ENCODE measurements at places on chromosomes 16 and 17. TPM values are rescaled to one million over a fixed set of nuclear protein-coding genes. Genes with fewer than 3 reads are reported as not detected.

The KRTAP4-6 gene
- not detected for total RNA-seq

The CRHR1 gene
- total RNA-seq = not detected

The ABCA8 gene
- total RNA-seq = 45.5 TPM

The NLRC5 gene
- total RNA-seq = 16.8 TPM

The VAMP2 gene
- 4.0 TPM for total RNA-seq

The ERAL1 gene
- total RNA-seq = 49.2 TPM

The ZFP3 gene
- 1.1 TPM for total RNA-seq

The SLC7A5 gene
- 11.2 TPM for total RNA-seq

The C16orf54 gene
- not detected for total RNA-seq

The SNF8 gene
- 140 TPM for total RNA-seq

The DNAJA3 gene
- total RNA-seq = 100 TPM

The VMP1 gene
- total RNA-seq = 197 TPM

The GLIS2 gene
- 1.6 TPM for total RNA-seq

The GALNS gene
- total RNA-seq = 16.8 TPM

The PLXDC1 gene
- not detected for total RNA-seq

The MT4 gene
- not detected for total RNA-seq

The NAA38 gene
- 95.4 TPM for total RNA-seq

The TBC1D3E gene
- not detected for total RNA-seq

The MAPT gene
- 0.18 TPM for total RNA-seq

The ZSCAN10 gene
- total RNA-seq = not detected

The CCL13 gene
- not detected for total RNA-seq

The C17orf75 gene
- 22.6 TPM for total RNA-seq

The ITGAL gene
- not detected for total RNA-seq

The SEPTIN12 gene
- total RNA-seq = not detected

The FAM20A gene
- not detected for total RNA-seq

The PPM1D gene
- total RNA-seq = 20.3 TPM

The PRCD gene
- 0.35 TPM for total RNA-seq

The CRYM gene
- total RNA-seq = not detected

The MYH1 gene
- total RNA-seq = not detected

The SLC47A1 gene
- total RNA-seq = 11.6 TPM

The DUS2 gene
- total RNA-seq = 21.7 TPM

The ADORA2B gene
- 8.0 TPM for total RNA-seq

The MYO15A gene
- 0.20 TPM for total RNA-seq

The PSMD3 gene
- 151 TPM for total RNA-seq

The PRMT7 gene
- total RNA-seq = 48.4 TPM

The PTGES3L gene
- total RNA-seq = not detected

The CEP20 gene
- total RNA-seq = 30.5 TPM

The IRF8 gene
- not detected for total RNA-seq

The C17orf113 gene
- total RNA-seq = 0.26 TPM

The SLC9A5 gene
- total RNA-seq = 0.99 TPM

The CFAP119 gene
- total RNA-seq = 1.6 TPM

The CLEC3A gene
- not detected for total RNA-seq

The NPIPB6 gene
- not detected for total RNA-seq

The OR3A2 gene
- total RNA-seq = not detected

The IRX6 gene
- total RNA-seq = not detected

The TMEM98 gene
- 210 TPM for total RNA-seq

The ZNF750 gene
- total RNA-seq = 0.07 TPM

The PRDM7 gene
- total RNA-seq = not detected

The ARHGDIG gene
- total RNA-seq = 12.3 TPM

The SSTR5 gene
- total RNA-seq = not detected

The CASKIN1 gene
- total RNA-seq = 0.04 TPM

The ZSCAN32 gene
- 11.9 TPM for total RNA-seq

The MMP25 gene
- total RNA-seq = 0.13 TPM

The DHRS7C gene
- total RNA-seq = not detected

The ITGAD gene
- not detected for total RNA-seq
